RWPE2 (cell line): ENCODE measurements at places on chromosomes 1 and 21.

- DNase-seq = no peak
These were observed 23.3 kb downstream of the RBM11 start for GRCh38 chr21:14239281-14239680.

GRCh38 chr1:54475357-54475881, 69.2 kb upstream of the SSBP3 start:
- DNase-seq = no peak

- no peak for DNase-seq
These were observed 50.0 kb upstream of the SYT6 start for GRCh38 chr1:114203595-114204128.

- DNase-seq = no peak
These were observed 12.3 kb upstream of the RGS4 start for GRCh38 chr1:163056831-163057230.

DNA sequence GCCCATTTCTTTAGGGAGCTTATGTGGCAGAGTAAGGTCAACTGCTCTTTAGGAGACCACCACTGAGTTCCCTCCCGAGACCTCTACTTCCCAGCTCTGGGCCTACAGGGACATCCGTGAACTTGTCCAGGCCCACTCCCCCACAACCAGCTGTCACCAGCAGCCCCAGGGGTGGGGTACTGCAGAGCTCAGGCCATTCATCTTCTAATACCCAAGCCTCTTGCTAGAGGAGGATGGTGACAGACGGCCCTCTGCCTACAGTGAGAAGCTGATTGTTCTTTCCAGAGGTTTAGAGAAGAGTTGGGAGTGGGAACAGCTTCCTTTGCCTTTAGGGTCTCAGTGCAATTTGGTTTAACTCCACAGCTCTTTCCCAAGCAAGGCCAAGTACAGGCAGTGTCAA, 33.2 kb upstream of the ARTN start:
- DNase-seq = peak; percentile 21

DNA sequence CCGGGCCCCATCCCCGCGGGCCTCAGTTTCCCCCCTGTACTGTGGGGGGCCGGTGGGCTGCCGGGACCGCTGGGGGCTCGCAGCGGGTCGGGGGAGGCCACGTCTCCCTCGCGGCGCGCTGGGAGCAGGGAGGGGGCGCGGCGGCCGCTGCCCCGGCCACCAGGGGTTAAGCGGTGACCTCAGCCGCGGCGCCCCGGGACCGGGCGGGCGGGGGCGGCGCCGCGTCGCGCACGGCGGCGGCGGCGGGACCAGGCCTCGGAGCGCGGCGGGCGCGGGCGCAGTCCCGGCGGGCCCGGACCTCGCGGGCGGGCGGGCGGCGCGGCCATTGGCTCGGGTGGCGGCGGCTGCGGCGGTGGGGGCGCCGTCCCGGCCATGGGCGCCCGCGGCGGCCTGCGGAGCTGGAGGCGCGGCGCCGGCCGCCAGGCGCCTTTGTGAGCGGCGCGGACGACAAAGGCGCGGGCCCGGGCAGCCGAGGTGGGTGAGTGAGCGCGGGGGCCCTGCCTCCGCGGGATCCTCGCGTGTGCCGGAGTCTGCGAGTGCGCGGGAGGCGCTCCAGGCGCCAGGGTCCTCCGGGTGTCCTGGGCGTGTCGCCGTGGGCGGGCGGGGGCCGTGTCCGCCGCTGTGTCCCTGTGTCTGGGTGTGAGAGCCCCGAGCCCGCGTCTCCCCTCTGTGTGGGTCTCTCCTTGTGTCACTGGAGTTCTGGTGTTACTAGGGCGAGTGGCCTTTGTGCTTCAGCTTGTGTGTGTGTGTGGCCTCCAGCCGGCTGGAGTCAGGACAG, at the start of gene ARHGEF10L:
Gene ARHGEF10L (plus strand): TSS at position 222 of the 778 bp plus-strand sequence. CDS start 40,898 bp downstream, outside the sequence.
- DNase-seq = no peak

DNA sequence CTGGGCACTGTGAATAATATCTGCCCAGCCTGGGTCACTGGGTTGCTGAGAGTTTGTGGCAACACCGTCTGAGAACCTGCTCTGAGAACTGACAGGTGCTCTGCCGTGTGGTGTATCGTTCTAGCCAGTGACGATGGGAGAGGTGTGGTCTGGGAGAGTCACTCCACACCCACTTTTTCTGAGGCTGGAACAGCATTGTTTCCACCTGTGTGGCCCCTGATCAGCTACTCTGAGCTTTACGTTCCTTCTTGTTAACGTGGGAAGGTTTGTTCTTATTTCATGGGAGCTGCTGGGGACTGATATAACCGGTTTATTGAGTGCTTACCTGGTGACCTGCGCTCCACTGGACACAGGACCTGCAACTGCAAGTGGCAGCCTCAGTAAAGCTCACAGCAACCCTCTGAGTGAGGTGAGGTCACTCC, 34.8 kb upstream of the TENT5C start:
- no peak for DNase-seq

DNA sequence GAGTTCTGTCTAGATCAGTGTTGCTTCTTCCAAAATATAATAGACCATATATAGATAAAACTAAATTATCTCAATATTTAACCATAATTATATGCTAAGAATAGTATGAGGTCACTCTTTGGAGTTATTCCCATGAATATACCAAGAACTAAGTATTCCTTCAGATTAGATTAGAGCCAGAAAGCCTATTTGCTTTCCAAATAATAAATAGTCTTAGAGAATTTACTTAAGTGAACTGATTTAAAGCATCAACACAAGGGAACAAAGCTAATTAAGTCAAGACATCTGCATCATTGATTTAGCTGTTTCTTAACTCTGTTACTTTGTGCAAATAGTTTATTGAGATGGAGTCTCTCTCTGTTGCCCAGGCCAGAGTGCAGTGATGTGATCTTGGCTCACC, 35.7 kb downstream of the FNBP1L start:
- DNase-seq = no peak

GRCh38 chr1:17734609-17735008, 20.5 kb upstream of the ACTL8 start:
- no peak for DNase-seq

DNA sequence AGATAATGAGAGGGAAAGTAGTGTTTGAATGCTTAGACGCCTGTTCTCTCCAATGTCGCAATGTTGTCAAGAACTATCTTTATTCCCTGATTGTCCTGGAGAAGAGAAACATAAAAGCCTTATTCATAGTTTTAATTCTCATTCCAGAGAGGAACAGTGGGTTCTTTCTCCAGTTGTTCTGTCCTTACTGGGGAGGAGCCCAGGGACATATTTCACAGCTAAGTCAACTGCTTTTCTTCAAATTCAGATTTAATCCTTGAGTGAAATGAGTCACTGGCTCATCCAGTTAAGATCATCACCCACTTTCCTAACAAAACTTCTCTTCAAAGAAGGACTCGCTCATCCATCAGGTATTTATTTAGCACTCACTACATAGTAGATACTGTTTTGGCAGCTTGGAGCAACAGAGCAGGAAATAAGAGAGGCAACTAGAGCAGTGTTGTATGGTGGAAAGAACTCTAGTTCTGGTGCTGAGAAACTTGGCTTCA, 365.7 kb upstream of the USP24 start:
- no peak for DNase-seq

- no peak for DNase-seq
These were observed 109.2 kb upstream of the RAB4A start for GRCh38 chr1:229161740-229162139.

- DNase-seq = no peak
These were observed 7.6 kb downstream of the CDKN2C start for GRCh38 chr1:50977575-50978143.

GRCh38 chr1:151846062-151846568, 6.5 kb upstream of the C2CD4D start:
- DNase-seq = no peak
